Lower lobe of right lung (tissue), 2 donors: ENCODE measurements at places on chromosomes 12 and 14. TPM values are rescaled to one million over a fixed set of nuclear protein-coding genes. Genes with fewer than 3 reads are reported as not detected.

The IL31 gene
- not detected for total RNA-seq

DNA sequence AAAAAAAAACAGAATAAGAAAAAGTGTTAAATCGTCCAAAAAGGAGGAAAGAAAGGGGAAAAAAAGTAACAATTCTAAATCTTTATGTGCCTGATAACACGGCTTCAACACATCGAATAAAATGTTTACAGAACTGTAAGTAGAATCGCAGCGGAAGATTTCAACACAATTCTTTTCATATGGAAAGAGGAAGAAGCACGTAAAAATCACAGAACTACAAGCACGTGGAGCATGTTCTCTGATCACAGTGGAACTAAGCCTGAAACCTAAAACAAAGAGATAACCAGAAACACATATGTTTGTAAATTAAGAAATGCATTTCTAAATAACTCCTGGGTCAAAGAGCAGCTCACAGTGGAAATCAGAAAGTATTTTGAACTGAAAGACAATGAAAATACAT, 8.7 kb downstream of the CLEC7A start:
- no peaks in the 10 kb centered on the region for H3K36me3 ChIP-seq
- no peak overlapping the region for H3K27ac ChIP-seq
- H3K4me3 ChIP-seq, result no peak overlapping the region
- peaks cover 8% of the 10 kb centered on the region for H3K4me1 ChIP-seq

GRCh38 chr12:20305470-20305869, 62.9 kb upstream of the PDE3A start:
- no peaks in the 10 kb centered on the region for H3K4me1 ChIP-seq
- H3K4me3 ChIP-seq, result no peak overlapping the region
- H3K27me3 ChIP-seq, result no peaks in the 10 kb centered on the region
- H3K36me3 ChIP-seq, result no peaks in the 10 kb centered on the region
- no peak overlapping the region for H3K27ac ChIP-seq

GRCh38 chr12:104514092-104514810, 57.5 kb downstream of the CHST11 start:
- H3K27me3 ChIP-seq, result no peaks in the 10 kb centered on the region
- H3K4me1 ChIP-seq, result peaks cover 58% of the 10 kb centered on the region
- H3K4me3 ChIP-seq, result no peak overlapping the region
- no peak overlapping the region for H3K27ac ChIP-seq
- no peaks in the 10 kb centered on the region for H3K36me3 ChIP-seq

DNA sequence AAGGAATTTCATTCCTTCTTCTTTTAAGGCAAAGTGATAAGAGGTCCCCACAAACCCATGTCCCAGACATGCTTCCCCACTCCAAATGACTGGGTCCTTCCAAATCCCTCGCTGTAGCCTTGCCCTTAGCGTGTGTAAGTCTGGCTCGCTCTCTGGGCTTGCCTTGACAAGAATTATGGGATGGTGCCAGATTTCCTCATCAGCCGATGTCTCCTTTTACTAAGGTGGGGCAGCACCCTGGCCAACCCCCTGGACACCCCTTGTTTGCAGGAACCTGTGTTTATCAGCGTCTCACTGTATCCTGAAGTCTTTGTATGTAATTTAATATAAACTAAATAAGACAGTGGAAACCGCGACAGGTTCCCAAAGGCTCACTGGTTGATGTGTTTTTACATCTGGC, 493.3 kb downstream of the EGLN3 start:
- no peaks in the 10 kb centered on the region for H3K27me3 ChIP-seq
- no peak overlapping the region for H3K27ac ChIP-seq
- DNase-seq, result no peak
- no peaks in the 10 kb centered on the region for H3K4me1 ChIP-seq
- no peaks in the 10 kb centered on the region for H3K36me3 ChIP-seq

- H3K4me1 ChIP-seq, result no peaks in the 10 kb centered on the region
- no peaks in the 10 kb centered on the region for H3K36me3 ChIP-seq
- H3K27me3 ChIP-seq, result no peaks in the 10 kb centered on the region
These were observed 10.0 kb upstream of the RHEBL1 start for GRCh38 chr12:49079793-49080192.
